ENCODE measurements at places on chromosomes 6 and 20.

DNA sequence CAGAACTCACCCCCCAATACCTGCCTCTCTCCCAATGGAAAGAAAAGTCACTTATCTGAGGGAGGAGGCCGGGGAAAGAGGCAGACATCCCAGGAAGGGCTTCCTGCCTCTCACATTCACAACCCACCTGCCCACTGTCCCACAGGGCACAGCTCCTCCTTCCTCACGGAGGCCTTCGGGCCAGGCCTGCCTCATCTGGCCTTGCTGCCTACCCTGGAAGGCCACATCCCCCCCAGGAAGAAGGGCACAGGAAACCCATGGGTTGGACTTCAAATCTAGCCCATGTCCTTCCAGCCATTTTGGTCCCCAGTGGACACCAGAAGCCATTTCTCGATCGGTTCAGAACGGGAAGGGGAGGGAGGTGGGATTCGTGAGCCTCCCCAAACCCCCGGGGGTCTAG is 162.0 kb downstream of the PREX1 start:
- DNase-seq = no peak

DNA sequence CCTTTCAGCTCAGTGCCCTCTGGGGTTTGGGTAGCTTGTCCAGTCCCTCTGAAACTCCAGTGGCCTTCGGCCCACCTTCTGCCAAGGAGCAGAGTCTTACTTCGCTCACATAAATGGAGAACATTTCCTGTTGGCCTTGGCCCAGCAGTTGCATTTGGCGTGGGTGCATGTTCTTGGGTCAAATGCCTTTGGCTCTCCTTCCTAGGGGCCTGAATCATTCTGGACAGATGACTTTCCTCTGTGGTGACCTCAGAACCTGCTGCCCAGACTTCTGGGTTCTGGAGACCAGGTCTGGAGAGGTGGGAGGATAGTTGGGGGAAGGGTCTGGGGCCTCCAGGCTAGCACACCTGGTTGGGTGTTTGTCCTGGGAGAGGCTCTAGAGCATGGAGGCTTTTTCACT is 29.3 kb downstream of the BCAS4 start:
- DNase-seq = peak; percentile 71

DNA sequence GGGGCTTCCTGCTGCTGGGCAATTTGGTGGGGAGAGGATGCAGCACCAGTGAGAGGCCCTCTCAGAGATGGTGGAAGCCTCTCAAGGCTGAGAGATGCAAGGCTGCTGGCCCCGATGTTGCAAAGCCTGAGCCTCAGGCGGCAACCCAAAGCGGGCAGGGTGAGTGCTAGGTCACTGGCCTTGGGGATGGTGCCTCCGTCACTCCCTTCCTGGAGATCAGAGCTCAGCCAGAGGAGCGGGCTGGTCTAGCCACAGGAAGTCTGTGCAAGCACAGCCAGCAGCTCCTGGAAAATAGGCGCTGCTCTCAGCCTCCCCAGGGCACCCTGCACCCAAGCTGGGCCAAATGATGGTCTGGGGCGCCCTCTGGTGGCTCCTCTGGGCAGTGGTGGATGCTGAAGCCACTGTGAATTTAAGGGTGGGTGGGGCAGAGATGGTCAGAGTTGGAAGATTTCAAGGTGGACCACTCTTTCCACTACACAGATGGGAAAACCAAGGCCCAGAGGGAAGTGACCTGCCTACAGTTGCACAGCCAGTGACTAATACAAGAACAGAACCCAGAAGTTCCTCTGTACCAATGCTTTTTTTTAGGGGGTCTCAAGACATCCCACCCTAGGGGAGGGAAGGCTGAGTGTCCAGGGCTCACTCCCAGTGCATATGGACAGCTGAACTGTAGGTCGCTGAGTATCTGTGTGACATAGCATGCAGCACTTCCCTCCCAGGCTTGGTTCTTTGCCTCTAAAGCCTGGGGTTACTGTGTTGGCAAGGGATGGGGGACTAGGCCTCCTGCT is 20.8 kb downstream of the C20orf203 start:
- DNase-seq = peak; percentile 61

DNA sequence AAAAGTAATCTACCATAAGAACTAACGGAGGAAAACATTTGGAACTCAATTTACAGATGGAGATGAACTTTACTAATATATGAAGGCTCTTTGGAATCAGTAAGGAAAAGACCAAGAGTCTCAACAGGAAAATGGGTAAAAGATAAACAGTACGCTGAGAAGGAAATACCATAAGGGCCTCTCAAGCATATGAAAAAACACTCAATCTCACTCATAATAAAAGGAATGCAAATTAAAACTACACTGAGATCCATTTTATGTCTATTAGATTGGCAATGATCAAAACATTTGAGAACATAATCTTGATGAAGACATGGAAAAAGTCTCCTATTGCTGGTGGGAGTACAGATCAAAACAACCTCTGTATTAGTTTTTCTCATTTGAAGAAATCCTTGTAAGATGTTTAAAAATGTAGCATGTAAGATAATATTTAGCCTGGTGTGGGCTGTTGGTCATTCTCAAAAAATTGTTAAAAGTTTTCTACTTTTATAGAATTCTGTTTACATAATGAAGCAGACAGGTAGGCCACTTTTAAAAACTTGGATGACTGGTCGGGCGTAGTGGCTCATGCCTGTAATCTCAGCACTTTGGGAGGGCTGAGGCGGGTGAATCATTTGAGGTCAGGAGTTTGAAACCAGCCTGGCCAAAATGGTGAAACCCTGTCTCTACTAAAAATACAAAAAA is 14.5 kb downstream of the REV3L start:
- no peak for DNase-seq

DNA sequence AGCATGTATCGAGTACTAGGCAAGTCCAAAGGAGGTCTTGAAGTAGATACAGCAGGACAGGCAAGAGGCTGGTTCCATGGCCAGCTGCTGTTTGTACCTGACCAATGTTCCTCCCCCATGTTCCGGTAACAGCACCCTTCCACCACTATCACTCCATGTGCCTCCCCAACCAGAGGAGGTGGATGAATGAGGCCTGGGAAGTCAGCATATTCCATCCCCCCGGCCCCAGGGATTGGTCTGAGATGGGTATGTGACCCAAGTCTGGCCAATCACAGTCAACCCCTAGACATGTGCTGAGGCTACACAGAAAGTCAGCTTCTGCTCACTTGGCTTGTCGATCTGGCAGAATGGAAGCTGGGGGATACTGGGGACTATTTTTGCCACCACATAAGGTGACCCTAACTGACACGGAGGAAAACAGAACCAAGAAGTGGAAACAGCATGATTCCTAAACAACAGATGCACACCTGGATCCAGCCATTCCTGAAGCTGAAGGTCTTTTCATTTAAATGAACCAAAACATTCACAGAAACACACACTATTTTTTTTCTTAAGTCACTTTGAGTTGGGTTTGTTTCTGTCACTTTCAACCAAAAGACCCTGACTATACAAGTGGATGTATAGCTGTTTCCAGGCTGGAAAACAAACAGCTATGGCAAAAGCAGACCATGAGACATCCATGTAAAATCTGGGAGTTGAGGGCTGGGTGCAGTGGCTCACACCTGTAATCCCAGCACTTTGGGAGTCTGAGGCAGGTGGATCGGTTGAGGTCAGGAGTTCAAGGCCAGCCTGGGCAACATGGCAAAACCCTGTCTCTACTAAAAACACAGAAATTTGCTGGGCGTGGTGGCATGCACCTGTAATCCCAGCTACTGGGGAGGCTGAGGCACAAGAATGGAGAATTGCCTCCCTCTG is 70.4 kb upstream of the PTPN1 start:
- DNase-seq = no peak

DNA sequence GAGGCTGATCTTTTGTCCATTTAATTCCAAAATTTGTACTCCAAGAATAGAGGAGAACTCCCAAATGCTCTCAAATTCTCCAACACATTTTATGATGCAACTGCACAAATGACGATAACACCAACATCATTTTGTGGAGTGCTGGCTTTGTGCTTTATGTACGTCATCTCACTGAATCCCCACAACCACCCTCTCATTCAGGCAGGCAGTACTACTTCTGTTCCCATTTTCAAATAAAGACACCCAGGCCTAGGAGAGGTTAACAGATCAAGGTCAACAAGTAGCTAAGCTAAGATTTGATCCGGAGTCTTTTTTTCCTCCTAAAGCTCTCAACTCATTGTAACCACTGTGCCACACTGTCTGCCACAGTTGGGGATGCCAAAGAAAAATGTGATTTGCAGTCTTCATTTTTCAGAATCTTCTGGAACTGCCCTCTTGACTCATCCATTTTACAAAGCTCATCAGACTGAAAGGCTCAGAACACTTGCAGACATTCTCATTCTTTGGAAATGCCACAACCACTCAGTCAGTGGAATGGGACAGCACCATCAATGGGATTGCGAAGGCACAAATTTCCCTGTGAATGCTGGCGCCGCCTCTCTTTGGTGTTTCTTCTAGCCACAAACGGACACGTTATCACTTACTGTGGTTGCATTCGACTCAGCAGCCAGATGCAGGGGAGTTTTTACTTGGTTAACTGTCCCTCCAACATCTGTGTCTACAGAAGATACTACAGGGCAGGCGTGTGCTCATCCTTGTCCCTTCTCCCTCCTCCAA is 184.4 kb downstream of the GJA10 start:
- no peak for DNase-seq

- no peak for DNase-seq
Measured at GRCh38 chr6:16840291-16840690, 79.0 kb upstream of the ATXN1 start.

DNA sequence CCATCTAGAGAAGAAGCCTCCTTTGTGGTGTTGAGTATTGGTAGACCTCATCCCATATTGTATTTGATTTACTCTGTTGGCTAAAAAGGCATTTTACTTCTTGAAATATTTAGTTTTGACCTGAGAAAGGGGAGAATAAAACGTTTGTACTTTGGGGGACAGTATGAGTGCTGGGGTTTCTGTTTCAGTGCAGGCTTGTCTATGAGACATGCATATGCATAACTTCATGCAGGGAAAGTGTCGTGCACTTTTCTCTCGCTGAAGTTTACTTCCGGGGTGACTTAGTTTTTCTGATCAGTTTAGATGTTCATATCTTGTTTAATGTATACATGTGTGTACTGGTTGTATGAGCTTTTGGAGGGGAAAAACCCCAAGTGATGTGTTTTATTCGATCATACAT is 59.5 kb downstream of the UTRN start:
- DNase-seq = no peak

DNA sequence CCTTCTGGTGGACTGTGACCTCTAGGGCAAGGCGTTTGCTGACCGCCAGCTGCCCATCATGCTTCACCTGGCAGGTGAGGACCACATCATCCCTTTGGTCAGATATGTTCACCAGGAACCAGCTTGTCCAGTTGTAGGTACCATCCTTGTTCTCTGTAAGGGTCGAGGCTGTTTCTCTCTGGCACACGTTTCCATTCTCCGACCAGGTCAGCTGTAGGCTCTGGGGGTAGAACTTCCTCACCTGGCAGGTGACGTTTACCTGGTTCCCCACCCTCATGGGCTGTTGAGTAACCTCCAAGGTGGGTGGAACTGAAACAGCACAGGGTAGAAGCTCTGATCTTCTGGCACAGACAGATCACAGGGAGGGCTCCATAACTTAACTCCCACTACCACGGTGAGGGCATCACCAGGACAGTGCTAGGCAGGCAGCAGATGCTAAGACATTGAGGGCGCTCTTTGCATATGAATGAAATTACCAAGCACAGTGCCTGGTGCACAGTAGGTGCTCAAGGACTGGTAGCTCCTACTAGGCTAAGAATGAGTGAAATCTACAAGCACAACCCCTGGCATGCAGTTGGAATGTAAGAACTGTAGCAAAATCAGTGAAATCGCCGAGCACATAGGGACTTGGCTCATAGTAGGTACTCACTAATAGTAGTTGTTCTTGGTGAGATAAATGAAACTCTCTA is 15.6 kb upstream of the SIRPB1 start:
- no peak for DNase-seq

All from ovary (tissue), 10 donors.